ENCODE measurements at places on chromosomes 5 and 9.

- no peak for DNase-seq
Observed at GRCh38 chr5:150022158-150022531, 21.6 kb downstream of the HMGXB3 start.

GRCh38 chr5:58755397-58755796, 172.5 kb downstream of the RAB3C start:
- no peak for DNase-seq

DNA sequence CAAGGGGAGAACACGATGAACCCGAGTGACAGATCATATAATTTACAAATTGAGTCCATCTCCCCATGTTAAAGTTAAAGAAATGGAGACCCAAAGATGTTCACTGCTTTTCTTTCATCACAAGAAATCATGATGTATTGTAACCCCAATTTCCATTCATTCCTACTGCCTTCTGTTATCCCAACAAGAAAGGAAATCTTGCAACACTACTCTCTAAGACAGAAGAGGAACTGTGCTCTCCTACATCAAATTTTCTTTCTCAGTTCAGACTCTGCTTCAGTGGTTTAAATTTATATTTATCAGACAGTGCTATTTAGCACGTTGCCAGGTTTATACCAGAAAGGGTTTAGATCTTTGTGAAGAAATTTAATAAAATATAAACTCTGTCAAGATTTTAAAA, 83.8 kb upstream of the RASA1 start:
- DNase-seq: no peak

DNA sequence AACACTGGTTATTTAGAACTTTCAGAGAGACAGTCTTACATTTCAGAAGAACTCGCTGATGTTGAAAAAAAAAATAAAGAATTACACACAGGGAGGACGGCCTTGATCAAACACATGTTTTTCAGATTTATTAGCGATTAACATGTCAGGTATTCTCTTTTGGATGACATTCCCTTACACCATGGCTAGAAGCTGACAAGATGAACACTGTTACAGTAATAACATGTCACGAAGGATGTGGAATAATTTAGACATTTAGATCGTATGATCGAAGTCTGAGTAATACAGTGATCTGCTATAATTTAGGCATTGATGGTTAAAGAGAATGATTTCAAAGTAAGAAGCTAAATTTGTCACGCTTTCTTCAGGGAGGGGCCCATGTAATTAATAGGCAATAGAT, 24.6 kb upstream of the FBXL7 start:
- DNase-seq: no peak

GRCh38 chr9:78351816-78352215, 54.9 kb downstream of the PSAT1 start:
- no peak for DNase-seq

DNA sequence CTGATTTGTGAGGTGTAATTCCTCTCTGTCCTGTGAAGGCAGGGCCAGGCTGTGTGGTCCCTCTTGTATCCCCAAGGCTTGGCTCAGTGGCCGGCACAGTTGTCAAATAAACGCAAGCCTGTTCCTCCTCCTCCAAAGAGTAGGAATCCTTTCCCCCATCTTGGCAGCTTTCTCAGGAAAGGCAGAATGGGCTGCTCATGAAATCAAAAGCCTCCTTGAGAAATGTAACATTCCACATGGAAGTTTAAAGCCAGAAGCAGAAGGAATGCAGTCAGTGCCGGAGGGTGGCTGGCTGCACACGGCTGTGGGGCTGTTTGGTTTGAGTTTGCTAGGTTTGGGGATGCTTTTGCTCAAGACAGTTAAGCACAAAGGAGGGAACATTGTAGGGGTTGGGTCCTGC, 34.5 kb upstream of the MED10 start:
- DNase-seq: no peak

DNA sequence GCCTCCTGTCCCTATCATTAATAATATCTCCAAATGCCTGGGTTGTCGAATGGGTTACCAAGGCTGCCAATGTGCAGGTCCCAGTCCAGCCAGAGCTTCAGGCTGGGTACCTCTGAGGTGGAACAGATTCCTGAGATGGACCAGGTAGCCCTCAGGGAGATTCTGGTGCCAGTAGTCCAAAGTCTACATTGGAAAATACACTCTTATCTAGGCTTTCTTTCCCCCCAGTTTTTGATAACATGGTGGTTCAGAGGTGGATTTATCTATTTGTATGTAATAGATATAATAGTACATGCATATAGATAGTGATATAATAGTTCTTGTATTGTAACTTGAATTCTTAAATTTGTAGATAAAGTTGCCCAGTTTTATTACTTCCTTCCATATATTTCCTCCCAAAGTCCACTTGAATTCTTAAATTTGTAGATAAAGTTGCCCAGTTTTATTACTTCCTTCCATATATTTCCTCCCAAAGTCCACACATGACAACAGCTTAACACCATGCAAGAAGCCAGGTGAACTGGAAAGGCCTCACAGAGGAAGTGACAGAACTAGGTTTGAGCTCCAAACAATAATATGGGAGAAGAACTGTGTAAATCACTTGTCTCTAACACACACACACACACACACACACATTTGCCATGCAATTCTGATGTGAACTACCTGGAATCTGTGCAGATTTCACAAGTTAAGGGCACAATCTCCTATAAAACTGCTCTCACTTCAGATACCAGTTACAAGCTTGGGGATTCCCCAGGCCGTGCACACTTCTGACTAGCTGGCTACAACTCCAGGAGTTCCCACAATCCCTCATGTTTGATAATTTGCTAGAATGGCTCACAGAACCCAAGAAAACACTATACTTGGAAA, 30.7 kb upstream of the ERAP1 start:
- DNase-seq: no peak

GRCh38 chr5:141825791-141826560, 52.2 kb downstream of the PCDH1 start:
- DNase-seq: no peak

GRCh38 chr9:135499326-135500070, 984 bp upstream of the MRPS2 start:
- peak; percentile 80 for DNase-seq

- DNase-seq: no peak
Observed at GRCh38 chr5:73745836-73746235, 119.8 kb downstream of the ARHGEF28 start.

Measured in NCI-H1105 treated with DMSO at 0.1 percent for 48 hours (cell line).